ENCODE measurements at places on chromosomes 7 and 10.

GRCh38 chr10:72904806-72905205 lies 11.3 kb downstream of the OIT3 start:
- DNase-seq = no peak

- DNase-seq = no peak
Measured at GRCh38 chr10:71554671-71555070, 158.0 kb downstream of the CDH23 start.

DNA sequence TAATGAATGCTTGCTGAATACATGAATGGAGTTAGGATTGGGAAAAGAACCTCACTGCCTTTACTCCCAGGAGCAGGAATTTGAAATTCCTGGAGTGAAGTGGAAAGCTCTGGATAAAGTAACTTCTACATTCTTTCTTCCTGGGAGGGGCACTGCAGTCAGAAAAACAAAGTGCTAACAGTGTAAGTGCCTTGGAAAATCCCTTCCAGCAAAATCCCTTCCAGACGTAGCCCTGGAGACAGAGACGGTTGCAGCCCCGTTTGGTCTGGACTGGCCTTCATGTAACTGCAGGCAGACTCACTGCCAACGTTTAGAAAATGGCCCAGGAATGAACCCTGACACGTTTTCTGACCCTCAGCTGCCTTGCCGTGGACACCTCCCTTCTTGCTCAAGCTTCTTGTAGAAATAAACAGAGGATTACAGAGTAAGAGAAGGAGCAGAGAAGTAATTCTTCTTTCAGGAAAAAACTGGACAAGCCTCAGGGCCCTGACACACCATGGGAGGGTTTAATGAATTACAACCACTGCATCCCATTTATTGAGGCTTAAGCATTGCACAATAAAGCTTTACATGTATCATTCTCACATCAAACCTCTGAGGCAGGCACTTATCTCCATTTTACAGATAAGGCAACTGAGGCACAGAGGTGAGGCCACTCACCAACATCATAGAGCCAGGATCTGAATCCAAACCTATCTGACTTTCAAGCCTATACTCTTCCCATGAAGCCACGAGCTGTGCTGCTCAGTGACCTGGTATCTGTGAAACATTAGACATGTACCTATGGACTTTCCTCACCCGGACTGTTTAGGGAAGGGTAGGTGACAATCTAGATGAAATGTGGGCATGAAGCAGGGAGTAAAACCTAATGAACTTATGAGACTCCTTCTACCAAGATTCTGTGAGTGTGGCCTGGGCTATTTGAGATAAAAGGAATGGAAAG lies 7.8 kb downstream of the ITPRIP start:
- peak; percentile 80 for DNase-seq

DNA sequence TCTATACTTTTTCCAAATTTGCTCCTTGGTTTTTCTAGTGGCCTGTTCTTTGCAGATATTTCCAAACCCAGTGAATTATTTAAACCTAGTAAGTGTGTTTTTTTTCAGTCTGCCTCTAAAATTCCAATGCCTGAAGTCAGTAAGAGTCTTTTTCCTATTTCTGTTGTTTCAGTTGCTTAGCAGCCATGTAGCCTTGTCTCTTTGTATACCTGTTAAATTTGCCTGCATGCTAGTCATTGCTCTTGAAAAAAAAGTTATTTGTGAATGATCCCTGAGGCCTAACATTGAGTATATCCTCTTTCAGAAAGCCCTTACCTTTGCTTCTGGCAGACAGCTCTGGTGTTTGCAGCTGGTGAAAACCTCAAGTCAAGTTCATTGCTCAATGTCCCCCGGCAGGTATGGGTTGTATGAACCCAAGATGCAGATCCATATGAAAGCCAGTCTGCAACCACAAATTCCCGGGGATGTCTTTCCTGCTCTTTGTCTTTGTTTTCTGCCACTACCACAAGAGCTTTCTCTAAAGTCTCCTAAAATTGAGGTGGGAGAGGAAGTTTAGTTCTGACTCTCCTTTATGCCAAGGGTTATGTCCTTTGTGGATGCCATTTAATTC lies 35.7 kb downstream of the CH25H start:
- DNase-seq = no peak

- DNase-seq = peak; percentile 36
Measured at GRCh38 chr7:12564996-12565764, 5.3 kb upstream of the SCIN start.

GRCh38 chr7:159027789-159028507 lies 116.7 kb downstream of the VIPR2 start:
- DNase-seq = no peak

- no peak for DNase-seq
Measured at GRCh38 chr7:89002981-89003956, 207.7 kb upstream of the TEX47 start.

DNA sequence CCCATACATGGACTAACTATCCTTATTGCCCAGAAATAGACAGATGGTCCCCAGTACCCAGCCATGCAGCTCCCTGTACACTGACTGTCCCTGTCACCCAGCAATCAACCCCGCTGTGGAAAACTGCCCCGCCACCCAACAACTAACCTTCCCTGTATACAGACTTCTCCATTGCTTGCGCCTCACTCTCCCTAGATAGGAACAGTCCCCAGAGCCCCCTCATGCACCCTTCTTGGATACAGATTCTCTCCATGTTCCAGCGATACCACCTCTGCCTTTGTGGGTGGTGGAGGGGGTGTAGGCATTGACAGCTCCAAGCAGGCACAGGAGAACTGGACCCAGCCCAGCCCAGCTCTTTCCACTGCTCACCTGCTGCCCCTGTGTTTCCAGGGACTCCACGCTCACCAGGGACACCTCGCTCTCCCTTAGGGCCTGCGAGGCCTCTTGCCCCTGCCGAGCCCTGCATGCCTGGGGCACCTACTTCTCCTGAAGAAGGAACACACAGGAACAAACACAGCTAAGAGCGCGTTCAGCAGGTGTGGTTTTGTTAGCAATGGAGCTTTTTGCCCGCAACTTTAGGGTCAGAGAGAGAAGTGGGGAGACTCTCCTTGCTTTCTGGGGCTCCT lies 7.2 kb downstream of the SFTPD start:
- DNase-seq = no peak

- DNase-seq = no peak
Measured at GRCh38 chr7:135353832-135354231, 120.2 kb downstream of the STRA8 start.

- no peak for DNase-seq
Measured at GRCh38 chr7:158321056-158321700, 266.4 kb downstream of the PTPRN2 start.

- DNase-seq = peak; percentile 31
Measured at GRCh38 chr10:57955076-57955475, 312.6 kb downstream of the IPMK start.

DNA sequence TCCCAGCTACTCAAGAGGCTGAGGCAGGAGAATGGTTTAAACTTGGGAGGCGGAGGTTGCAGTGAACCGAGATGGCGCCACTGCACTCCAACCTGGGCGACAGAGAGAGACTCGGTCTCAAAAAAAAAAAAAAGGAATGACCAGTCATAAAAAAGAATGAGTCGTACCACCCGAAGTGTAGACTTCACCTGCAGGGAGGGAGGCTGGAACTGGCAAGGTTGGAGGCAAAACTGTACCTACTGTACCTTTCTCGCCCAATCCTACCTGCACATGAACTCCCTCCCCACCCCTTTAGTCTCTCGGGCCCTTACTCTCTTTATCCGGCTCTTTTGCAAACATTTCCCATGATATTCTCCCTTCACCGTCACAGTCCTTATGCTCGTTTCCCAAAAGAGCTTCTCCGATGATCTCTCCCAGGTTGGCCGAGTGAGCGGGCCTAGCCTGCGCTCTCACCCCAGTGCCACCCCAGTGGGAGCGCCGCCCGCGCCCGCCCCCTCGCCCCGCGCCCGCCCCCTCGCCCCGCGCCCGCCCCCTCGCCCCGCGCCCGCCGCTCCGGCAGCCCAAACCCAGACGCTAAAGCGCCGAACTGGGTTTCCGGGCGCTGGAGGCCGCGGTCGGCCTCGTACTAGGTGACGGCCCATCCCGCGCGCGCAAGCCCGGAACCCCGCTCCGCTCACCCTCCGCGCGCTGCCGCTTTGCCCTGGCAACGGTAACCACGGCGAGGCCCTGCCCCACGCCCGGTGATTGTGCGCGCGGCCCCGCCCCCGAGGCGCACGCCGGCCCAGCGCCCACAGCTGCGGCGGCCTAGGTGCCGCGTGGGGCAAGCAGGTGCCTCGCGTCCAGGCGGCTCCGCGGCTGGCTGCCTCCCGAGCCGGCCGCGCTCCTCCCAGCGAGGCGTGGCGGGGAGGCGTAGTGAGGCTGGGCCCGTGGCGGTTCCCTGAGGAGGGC lies at the start of gene SMKR1:
Gene SMKR1, plus strand, starts transcription at position 772 of the 948 bp plus-strand sequence. CDS start 294 bp downstream, outside the sequence.
- peak; percentile 82 for DNase-seq

DNA sequence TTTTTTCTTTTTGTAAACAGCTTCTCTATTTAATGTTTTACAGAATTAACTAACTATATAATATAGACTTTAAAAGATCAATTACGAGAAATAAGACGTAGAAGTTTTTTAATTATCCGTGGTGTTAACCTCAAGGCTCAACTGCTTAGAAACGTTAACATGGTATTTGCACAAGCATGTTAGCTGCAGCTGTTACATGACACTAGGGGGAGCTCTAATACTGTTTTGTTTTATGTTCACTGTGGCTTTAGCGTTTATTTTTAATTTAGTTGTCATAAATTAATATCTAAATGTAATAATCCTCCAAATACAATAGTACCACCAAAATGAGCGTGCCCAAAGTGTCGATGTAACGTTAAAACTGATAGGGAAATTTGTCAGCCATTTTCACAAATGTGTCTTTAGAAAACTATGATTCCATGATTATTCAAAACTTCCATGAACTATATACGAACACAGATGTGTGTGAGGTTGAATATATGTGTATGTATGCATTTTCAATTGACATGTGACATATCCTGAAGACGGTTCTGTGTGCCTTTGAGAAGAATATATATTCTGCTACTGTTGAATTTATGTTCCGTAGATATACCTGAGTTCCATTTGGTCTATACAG lies 828.8 kb upstream of the MBL2 start:
- peak; percentile 52 for DNase-seq

- DNase-seq = no peak
Measured at GRCh38 chr10:60009710-60010383, 103.5 kb upstream of the CCDC6 start.

GRCh38 chr7:123594813-123595241 lies 6.8 kb upstream of the ASB15 start:
- DNase-seq = peak; percentile 10

DNA sequence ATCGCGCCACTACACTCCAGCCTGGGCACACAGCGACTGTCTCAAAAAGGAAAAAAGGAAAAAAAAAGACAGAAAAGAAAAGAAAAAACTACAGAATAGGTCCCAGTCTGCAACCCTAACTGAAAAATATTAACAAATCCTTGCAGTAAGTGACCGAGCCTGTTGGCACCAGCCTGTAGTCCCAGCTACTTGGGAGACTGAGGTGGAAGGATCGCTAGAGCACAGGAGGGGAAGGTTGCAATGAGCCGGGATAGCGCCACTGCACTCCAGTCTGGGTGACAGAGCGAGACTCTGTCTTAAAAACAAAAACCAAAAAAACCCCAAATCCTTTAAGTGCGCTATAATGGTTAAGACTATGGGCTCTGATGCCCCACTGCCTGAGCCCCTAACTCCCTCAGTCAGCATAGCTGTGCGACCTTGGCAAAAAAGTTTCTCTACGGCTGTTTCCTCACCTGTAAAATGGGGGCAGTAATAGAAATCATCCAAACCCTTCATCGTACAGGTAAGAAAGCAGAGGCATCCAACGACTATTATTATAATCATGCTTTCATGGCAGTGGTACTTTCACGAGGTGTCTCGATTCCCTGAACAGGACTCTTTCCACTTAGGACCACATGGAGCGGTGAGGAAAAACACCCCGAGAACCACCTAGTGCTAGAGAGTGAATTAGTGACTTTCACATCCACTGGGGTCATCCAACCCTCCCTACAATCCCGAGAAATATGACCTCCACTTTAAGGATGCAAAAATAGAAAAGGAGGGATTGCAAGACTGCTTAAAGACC lies 755 bp downstream of the TOMM7 start:
- peak; percentile 53 for DNase-seq

DNA sequence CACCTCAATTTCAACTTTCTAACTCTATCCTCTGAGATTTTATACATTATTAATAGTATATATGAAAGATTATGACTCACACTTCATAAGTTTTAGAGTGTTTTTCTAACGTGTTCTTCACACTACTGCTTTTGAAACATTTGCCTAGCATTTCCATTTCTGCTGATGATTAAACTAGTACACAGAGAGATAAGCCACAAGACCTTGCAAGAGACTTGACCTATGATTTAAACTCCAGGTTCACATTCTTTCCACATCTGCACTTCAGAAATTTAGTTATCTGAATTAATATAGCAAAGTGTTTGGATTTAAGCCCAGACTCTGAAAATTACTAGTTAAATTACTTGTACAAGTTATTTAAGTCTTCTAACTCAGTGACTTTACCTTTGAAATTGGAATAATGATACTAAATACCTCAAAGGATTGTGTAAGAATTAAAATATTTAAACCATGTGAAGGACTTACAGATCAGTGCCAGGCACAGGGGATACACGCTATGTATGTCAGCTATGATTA lies 66.6 kb downstream of the PCLO start:
- no peak for DNase-seq

DNA sequence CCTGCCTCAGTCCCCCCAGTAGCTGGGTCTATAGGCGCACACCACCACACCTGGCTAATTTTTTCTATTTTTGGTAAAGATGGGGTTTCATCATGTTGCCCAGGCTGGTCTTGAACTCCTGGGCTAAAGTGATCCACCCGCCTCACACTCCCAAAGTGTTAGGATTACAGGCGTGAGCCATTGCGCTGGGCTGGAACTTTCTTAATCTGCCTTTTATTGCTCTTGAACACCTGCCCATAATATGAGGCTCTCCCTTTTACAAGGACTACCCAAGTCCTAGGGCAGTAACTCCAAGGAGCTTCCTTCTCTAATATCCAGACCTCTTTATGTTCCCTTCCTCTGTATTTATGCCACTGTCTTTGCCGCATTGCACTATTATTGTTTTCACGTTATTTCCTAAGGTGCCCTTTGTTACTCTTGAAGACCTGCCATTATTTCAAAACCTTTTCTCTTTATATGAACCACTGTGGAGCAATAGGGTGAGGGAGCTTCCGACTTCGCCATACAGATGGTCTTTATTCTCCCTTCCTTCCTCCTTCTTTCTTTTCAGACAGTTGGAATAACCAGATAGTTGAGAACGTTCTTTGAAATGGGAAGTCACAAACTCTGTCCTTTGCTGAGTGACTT lies 36.3 kb upstream of the TCF7L2 start:
- DNase-seq = no peak

GRCh38 chr7:50751146-50751545 lies 31.6 kb downstream of the GRB10 start:
- no peak for DNase-seq

DNA sequence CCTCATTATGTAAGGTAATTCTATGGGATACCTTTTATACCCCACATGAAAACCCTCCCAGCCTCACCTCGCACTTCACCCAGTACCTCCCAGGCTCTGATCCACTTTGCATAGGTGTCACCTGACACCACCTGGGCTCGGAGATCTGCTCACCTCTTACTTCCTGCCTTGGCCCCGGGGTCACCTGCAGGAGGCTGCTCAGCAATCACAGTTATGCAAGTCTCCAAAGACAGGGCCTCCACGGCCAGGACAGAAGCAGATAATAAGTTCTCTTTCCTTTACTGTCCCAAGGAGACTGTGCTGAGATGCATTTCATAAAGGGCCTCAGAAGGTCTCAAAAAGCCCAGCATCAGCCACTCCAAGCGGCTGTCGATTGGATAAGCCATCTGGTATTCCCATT lies 112.4 kb upstream of the PPP2R2D start:
- no peak for DNase-seq

- DNase-seq = peak; percentile 32
Measured at GRCh38 chr10:113001599-113002448, 51.8 kb downstream of the TCF7L2 start.

- no peak for DNase-seq
Measured at GRCh38 chr10:1522237-1522636, 215.1 kb downstream of the ADARB2 start.
